ENCODE measurements at places on chromosomes 2 and 18.

DNA sequence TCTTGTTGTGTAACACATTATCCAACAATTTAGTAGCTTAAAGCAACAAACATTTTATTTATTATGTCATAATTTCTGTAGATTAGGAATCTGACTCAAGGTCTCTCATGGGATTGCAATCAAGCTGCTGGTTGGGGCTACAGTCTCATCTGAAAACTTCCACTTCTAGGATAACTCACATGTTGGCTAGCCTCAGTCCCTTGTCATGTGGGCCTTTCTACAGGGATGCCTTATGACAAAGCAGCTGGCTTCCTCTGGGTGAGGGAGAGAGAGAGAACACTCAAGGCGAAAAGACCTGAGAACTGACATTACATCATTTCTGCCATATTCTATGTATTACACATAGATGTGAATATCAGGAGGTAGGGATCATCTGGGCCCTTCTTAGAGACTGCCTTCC, 317.9 kb upstream of the VRK2 start:
- DNase-seq = no peak

- DNase-seq = no peak
Measured at GRCh38 chr2:240305369-240305962, 130.0 kb upstream of the GPC1 start.

- no peak for DNase-seq
Measured at GRCh38 chr18:48529796-48530195, 9.0 kb upstream of the CTIF start.

DNA sequence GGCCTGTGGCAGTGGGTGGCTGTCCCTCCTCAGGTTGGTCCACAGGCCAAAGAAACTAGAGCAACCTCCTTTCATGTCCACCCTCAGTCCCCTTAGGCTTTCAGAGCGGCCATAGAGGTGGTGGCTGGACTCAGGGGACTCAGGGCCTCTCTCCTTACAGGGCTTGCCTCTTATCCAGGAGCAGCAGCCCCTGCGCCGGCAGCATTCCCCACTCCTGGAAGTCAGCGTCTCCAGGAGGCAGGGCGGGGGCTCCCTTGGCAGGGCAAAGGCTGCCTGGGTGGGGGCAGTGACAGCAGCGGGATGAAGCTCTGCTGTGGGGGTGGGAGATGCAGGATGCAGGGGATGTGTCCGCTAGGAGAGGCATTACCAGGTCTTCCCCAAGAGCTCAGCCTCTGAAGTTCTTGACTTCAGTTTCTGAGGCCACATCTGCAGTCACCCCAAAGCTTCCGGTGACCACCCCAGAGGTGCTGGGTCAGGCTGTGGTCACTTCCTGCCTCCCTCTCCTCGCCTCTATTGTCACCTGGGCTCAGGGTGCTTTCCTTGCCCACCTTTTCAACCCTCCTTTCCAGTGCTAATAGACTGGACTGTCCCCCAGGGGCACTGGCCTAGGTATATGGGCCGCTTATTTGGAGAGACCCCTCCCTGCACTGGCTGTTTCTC, 8.6 kb upstream of the GPR55 start:
- DNase-seq = no peak

GRCh38 chr18:50694147-50694546, 125.7 kb downstream of the MRO start:
- no peak for DNase-seq

DNA sequence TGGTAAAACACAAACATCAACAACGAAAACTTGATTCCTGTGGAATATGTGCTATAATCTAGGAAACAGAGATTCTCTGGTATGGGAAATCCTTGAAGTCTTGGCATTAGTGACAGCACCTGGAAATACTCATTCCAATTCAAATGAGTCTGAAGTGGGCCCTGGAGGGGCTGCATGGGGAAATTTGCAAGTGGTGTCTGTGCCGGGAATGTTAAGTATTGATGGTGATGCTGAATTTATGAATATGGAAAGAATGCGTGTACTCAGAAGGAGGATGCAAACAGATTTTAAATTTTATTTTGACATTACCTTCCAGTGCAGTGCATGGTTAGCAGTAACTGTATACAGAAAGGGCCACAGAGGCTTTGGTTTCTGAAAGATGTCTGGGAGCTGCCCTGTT, 37.2 kb downstream of the PTPRM start:
- DNase-seq = no peak

- no peak for DNase-seq
Measured at GRCh38 chr2:167249197-167249596, 360.9 kb downstream of the XIRP2 start.

DNA sequence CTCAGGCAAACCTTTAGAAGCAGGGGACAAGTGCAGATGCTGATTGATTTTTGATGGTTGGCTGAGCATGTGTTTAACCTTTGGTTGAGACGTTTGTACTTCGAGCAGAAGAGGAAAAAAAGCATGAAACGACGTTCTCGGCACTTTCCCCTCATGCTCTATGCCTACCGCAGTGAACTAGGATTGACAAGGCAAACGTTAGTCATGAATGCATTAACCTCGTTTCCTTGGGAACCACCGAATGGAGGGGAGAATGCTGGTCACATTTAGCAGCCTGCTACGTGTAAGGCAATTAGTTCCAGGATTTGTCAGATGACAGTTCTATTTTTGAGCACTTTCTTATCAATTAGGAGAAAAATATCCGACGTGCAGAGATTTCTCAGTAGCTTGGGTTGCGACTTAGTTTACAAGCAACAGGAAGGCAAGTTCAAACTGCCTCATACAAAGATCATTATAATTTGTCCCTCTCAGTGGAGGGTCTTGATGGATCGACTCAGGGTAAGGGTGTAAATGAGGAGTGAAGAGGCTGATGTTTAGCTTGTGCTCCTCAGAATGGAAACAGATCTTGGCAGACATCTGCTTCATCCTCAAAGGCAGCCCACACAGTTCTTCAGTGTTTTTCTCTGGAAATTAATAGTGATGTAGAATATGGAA, 47.4 kb upstream of the GPR45 start:
- no peak for DNase-seq

- DNase-seq = no peak
Measured at GRCh38 chr2:182057002-182057401, 71.3 kb downstream of the PPP1R1C start.

GRCh38 chr18:9135912-9136314, 668 bp upstream of the ANKRD12 start:
- DNase-seq = no peak

DNA sequence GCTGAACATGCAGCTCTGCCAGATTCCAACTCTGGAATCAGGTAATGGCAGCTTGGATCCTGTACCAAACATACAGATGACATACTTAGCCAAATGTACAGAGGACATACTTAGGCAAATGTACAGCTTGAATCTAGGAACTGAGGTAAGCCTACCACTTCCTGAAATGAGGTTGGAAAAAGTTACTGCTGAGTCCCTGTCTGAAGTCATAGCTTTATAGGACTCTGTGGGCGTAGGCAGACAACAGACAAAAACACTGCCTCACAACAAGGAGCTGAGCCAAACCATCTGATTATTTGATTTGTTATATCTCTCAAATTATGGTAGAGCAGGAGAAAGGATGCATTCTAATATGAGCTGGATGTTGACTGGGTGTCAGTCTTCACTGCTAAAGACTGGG, 290.2 kb upstream of the TCF4 start:
- no peak for DNase-seq

DNA sequence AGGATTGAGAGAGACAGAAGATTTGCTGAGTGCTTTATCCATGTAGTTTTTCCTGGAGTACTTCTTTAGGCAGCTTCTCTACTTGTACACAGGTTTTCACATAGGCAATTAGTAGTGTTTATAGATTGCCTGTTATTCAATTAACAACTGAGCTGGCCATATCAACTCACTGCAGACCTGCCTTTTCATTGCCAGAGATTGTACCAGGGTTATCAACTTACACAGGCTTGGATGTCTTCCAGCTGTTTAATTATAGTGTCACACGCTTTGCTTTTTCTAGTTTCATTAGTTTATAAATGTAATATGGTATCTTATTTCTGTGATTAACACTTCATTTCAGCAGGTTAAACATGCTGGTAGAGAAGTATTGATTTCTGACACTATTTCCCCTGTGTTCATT, 125.9 kb downstream of the GPD2 start:
- no peak for DNase-seq

- DNase-seq = peak; percentile 86
Measured at GRCh38 chr2:234425639-234426603, 71.0 kb downstream of the ARL4C start.

DNA sequence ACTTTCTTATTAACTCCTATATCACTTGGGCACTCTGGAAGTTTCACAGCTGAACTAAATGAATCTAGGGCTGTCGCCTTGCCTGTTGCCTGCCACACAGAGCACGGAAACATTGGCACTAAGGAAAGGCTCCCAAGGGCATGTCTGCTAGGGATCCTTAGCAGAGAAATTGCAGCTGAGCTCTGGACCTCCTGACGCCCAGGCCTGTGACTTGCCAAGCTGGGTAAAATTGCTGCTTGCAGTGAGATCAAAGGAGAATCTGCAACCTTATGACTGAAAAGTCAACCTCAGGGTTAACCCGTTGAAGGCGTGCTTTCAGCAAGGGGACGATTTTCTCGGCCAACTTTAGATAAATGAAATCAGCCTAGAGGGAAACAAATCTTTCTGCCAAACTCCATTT, 189.8 kb downstream of the NCK2 start:
- peak; percentile 44 for DNase-seq

- DNase-seq = no peak
Measured at GRCh38 chr18:67342159-67342558, 174.4 kb downstream of the DSEL start.

DNA sequence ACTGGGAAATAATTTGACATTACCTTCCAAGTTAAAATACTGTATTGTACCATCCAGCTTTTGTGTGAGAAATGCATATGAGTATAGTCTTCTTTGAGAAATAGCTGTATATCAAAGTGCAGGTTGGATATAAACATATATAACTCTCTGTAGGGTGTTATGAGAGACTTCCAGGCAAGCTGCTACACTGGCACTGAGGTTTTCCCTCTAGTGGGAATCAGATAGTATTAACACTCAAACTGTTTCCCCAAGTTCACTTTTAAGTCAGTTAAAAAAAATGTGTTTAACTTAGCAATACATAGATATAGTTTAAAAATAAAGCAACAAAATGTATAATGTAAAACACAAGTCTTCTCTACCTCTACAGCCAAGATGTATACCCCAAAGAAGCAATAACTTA, 368.4 kb upstream of the SLC8A1 start:
- no peak for DNase-seq

DNA sequence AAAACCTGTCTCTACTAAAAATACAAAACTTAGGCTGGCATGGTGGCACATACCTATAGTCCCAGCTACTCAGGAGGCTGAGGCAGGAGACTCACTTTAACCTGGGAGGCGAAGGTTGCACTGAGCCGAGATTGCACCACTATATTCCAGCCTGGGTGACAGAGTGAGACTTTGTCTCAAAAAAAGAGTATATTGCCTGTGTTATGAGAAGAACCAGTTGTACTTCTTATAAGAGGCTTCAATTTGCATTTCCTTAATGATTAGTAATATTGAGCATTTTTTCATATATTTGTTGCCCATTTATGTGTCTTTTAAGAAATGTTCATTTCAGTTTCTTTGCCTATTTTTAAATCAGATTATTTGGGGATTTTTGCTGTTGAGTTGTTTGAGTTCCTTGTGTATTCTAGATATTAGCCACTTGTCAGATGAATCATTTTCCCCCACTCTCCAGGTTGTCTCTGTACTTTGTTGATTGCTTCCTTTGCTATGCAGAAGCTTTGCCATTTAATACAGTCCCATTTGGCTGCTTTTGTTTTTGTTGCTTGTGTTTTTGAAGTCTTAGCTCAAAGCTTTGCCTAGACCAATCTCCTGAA, 75.8 kb upstream of the LRPPRC start:
- DNase-seq = no peak

DNA sequence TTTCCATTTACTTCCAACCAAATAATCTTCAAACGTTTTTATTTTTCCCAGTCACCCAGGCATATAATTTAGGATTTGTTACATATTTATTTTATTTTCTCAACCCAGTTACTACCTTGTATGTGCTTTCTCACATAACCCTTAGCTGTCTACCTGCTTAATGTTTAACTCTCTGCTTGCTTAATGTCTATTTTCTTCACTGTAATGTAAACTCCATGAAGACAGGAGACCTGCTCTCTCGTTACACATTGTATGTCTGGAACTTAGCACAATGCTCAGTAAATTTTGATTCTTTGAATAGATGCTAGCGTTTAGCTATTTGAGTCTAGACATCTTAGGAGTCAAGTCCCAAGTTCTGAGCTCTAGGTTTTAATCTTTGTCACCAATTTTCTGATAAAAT, 70.2 kb downstream of the RBBP8 start:
- no peak for DNase-seq

GRCh38 chr18:7177116-7177744, 53.7 kb upstream of the LRRC30 start:
- no peak for DNase-seq

DNA sequence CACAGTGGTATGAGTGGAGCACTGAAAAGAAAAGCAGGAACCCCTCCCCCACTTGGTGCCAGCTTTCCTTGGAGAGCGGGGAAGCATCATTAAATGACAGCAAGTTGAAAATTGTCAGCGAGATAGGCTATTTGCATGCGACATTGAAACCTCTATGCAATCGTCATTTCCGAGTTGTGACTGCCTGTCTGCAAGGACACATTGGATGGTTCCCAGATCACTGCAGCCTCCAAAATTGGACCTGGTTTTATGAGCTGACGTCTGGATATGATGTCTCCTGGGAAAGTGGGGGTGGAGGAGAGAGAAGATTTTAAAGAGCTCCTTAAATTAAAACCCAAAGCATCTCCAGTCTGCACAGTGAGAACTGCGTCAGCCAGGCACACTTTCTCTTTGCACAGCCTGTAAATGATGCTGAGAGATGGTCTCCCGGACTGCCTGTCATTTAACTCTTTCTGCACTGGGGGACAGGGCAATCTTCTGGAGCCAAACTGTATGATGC, 57.8 kb upstream of the KIF5C start:
- DNase-seq = no peak

DNA sequence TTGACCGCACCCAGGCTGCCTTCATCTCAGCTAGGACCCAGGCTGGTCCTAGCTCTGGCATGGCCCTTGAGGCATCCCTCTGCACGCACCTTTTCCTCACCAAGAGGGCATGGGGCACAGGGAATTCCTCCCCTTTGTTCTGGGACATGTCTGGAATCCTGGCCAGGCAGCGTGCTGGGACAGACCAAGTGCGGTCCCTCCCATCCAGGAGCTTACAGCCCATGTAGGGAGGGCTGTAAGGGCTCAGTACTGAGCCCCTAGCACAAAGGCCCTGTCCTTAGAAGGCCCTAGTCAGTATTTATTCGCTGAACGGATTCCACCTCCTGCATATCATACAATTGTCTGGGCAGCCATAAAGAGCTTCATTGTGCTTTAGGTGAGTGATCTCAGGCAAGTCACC, 3.0 kb downstream of the TMEM37 start:
- no peak for DNase-seq

DNA sequence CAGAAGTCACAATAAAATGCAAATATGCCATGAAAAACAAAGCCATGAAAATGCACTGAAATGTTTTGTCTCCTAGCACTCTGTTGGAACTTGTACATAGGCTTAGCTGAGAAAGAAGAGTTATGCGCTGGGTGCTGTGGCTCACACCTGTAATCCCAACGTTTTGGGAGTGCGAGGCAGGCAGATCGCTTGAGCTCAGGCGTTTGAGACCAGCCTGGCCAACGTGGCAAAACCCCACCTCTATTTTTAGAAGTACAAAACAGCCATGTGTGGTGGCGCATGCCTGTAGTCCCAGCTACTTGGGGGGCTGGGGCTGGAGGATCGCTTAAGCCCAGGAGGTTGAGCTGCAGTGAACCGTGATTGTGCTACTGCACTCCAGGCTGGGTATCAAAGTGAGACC, 39.9 kb downstream of the IRS1 start:
- DNase-seq = no peak

All from CD4-positive, alpha-beta T cell treated with Interleukin-1 beta for 1 hour (primary cell).